SK-N-SH (cell line): ENCODE measurements at places on chromosomes 7 and 10. TPM values are rescaled to one million over a fixed set of nuclear protein-coding genes. Genes with fewer than 3 reads are reported as not detected.

Gene CEP55
- 9.8 and 11.3 TPM in 2 replicates for polyA plus RNA-seq

Gene CALML3
- not detected in 2 replicates for polyA plus RNA-seq

Gene TAF3
- 1.7 and 2.4 TPM in 2 replicates for polyA plus RNA-seq

Gene CALHM1
- polyA plus RNA-seq, result not detected in 2 replicates

Gene SUFU
- 4.6 and 5.7 TPM in 2 replicates for polyA plus RNA-seq

Gene NXPH1
- polyA plus RNA-seq, result not detected in 2 replicates

Gene ZNF33B
- polyA plus RNA-seq, result 5.6 and 9.3 TPM in 2 replicates

Gene ADCYAP1R1
- 0.08 and 0.71 TPM in 2 replicates for polyA plus RNA-seq

Gene GTF2IRD1
- 20.2 and 26.4 TPM in 2 replicates for polyA plus RNA-seq

Gene MLLT10
- polyA plus RNA-seq, result 23.9 and 26.0 TPM in 2 replicates

Gene C10orf95
- 0.05 and 0.07 TPM in 2 replicates for polyA plus RNA-seq

Gene C10orf143
- 1.4 and 2.2 TPM in 2 replicates for polyA plus RNA-seq

Gene DNAH11
- polyA plus RNA-seq, result 0.77 and 1.2 TPM in 2 replicates

Gene TUBB8
- 0.06 and 0.13 TPM in 2 replicates for polyA plus RNA-seq

Gene GNAT3
- polyA plus RNA-seq, result not detected in 2 replicates

Gene IDI2
- polyA plus RNA-seq, result not detected in 2 replicates

Gene MMP21
- polyA plus RNA-seq, result 0.02 TPM in 1 of 2 replicates, not detected in the other

Gene DMBT1
- polyA plus RNA-seq, result not detected in 2 replicates

Gene TUBAL3
- polyA plus RNA-seq, result not detected in 2 replicates

Gene TFAM
- polyA plus RNA-seq, result 13.0 and 19.6 TPM in 2 replicates

Gene LRRC18
- not detected in 2 replicates for polyA plus RNA-seq

Gene SPDYE11
- polyA plus RNA-seq, result not detected in 2 replicates

Gene SAMD9L
- polyA plus RNA-seq, result 1.8 and 2.2 TPM in 2 replicates

Gene LIPN
- polyA plus RNA-seq, result not detected in 2 replicates

Gene KIF11
- 3.8 and 4.0 TPM in 2 replicates for polyA plus RNA-seq

Gene CNTNAP2
- 3.4 and 4.0 TPM in 2 replicates for polyA plus RNA-seq

Gene SRGN
- 0.06 and 0.10 TPM in 2 replicates for polyA plus RNA-seq

Gene ZNF488
- 0.59 and 0.81 TPM in 2 replicates for polyA plus RNA-seq

Gene KCNIP2
- 1.0 and 1.8 TPM in 2 replicates for polyA plus RNA-seq

Gene NPC1L1
- 0.03 TPM in 1 of 2 replicates, not detected in the other for polyA plus RNA-seq

Gene ADAM12
- 24.0 and 25.0 TPM in 2 replicates for polyA plus RNA-seq

Gene CLCN1
- polyA plus RNA-seq, result 0.10 and 0.12 TPM in 2 replicates

Gene ZNF727
- not detected in 2 replicates for polyA plus RNA-seq

Gene CD36
- polyA plus RNA-seq, result 0.10 and 0.16 TPM in 2 replicates

Gene COL28A1
- polyA plus RNA-seq, result 0.08 TPM in 1 of 2 replicates, not detected in the other

Gene FBH1
- polyA plus RNA-seq, result 60.9 and 71.9 TPM in 2 replicates

Gene PLXDC2
- polyA plus RNA-seq, result 2.5 and 3.0 TPM in 2 replicates

Gene KIAA1217
- polyA plus RNA-seq, result 4.2 and 7.2 TPM in 2 replicates

Gene SYT15B
- polyA plus RNA-seq, result not detected in 2 replicates

Gene FKBP9
- 211 and 219 TPM in 2 replicates for polyA plus RNA-seq

Gene SVIL
- 47.5 and 48.7 TPM in 2 replicates for polyA plus RNA-seq

Gene KCNMA1
- polyA plus RNA-seq, result 81.2 and 107 TPM in 2 replicates

Gene GRID2IP
- 0.03 and 0.06 TPM in 2 replicates for polyA plus RNA-seq

Gene IFIT1B
- 0.03 TPM in 1 of 2 replicates, not detected in the other for polyA plus RNA-seq

Gene GRM3
- not detected in 2 replicates for polyA plus RNA-seq

Gene OR13A1
- not detected in 2 replicates for polyA plus RNA-seq

Gene NME8
- polyA plus RNA-seq, result not detected in 2 replicates

Gene SPDYE1
- polyA plus RNA-seq, result not detected in 2 replicates

Gene CPN1
- polyA plus RNA-seq, result not detected in 2 replicates

Gene TMEM139
- 0.05 and 0.19 TPM in 2 replicates for polyA plus RNA-seq

Gene ASZ1
- not detected in 2 replicates for polyA plus RNA-seq
